Stimulated activated CD4-positive, alpha-beta T cell treated with anti-CD3 and anti-CD28 coated beads, Interleukin-4, amount 100 ng/mL, for 24 hours (primary cell): ENCODE measurements at places on chromosomes 16 and 17.
A peak's percentile ranks its signal among the peaks of the same experiment; 100 is the strongest.

- no peak for DNase-seq
Measured at GRCh38 chr17:49964303-49964768, 4.7 kb upstream of the DLX4 start.

GRCh38 chr17:79907850-79908249 is 68.6 kb upstream of the CBX4 start:
- no peak for DNase-seq

GRCh38 chr17:74756891-74757290 is 8.5 kb downstream of the NHERF1 start:
- DNase-seq: no peak

- DNase-seq: peak; percentile 65
Measured at GRCh38 chr17:49575679-49576087, at the start of gene NXPH3. NXPH3 (plus strand) TSS chr17:49575871; CDS start chr17:49576220, 349 bp downstream.

- DNase-seq: no peak
Measured at GRCh38 chr17:72693151-72693878, 399.2 kb downstream of the SLC39A11 start.
